ENCODE measurements at places on chromosomes 6 and 20. TPM values are rescaled to one million over a fixed set of nuclear protein-coding genes. Genes with fewer than 3 reads are reported as not detected.

GHRH gene
- not detected for total RNA-seq

SOX18 gene
- total RNA-seq = 0.07 TPM

PTCHD4 gene
- total RNA-seq = 1.6 TPM

THBS2 gene
- 3.3 TPM for total RNA-seq

SLC44A4 gene
- 7.5 TPM for total RNA-seq

SRMS gene
- 0.35 TPM for total RNA-seq

GLP1R gene
- not detected for total RNA-seq

SLC32A1 gene
- not detected for total RNA-seq

STK38 gene
- 22.5 TPM for total RNA-seq

TSPO2 gene
- total RNA-seq = not detected
